ENCODE measurements at places on chromosomes 5 and 9.

- no peak for DNase-seq
Measured at GRCh38 chr9:14155237-14155636, 158.7 kb downstream of the NFIB start.

DNA sequence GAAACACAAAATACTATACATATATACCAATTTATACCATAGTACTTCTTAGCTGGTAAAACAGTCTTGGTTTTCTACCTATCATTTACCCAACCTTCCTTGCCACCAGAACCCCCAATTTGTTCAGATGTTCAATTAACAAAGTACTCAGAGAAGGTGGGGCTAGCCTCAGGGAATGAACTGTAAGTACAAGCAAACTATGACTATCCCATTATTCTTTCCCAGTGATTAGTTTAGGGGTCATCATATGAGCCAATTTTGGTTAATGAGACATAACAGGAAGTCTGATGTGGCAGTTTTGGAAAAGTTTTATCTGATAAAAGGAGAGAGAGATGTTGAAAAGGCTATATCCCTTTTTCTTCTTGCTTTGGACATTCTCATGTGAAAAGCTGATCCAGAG is 125.8 kb downstream of the DTWD2 start:
- no peak for DNase-seq

DNA sequence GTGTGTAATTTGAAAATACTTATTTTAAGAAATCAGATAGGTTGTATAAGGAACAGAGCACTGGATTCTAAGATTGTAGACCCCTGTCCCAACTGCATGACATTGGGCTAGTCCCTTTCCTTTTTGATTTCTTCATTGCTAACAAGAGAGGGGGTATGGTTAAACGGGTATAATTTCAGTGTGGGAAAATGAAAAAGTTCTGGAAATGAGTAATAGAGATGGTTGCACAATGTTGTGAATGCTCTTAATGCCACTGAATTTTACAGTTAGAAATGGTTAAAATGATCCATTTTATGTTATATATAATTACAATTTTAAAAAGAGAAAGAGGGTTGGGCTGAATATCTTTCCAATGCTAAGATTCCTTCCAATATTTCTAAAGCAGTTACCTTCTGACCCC is 103.3 kb upstream of the LHFPL2 start:
- DNase-seq, result no peak

- DNase-seq, result no peak
Measured at GRCh38 chr9:86408121-86408520, 53.9 kb upstream of the TUT7 start.

DNA sequence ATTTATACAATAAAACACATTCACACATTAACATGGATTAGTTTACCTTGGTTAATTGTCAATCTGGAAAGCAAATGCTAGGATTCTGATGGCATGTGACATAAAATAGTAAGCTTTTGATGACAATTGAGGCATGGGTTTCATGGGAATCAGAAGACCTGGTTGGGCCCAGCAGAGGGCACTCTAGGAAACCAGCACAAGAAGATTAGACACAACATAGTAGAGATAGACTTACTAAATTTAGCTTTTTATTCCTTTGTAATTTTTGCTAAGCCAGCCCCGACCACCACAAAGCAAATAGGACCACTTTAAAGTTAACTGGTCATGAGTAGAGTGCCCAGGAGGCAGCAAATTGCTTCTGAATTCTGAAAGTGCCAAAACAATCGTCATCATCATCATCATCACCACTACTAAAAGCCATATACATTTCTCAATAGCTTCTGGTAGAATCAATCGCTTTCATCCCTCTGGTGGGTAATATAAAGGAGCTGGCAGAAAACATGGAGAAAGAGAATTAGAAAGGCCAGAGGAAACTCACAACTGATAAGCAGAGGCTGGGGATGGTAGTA is 163.2 kb downstream of the ARRDC3 start:
- DNase-seq, result no peak

GRCh38 chr5:162436055-162436454 is 368.5 kb downstream of the GABRG2 start:
- no peak for DNase-seq

- DNase-seq, result no peak
Measured at GRCh38 chr9:101307524-101308213, 77.1 kb downstream of the BAAT start.

GRCh38 chr9:92589923-92590322 is 54.1 kb upstream of the ECM2 start:
- no peak for DNase-seq

Data from GF-D8 (cell line).